ENCODE measurements at places on chromosomes 7 and 10. TPM values are rescaled to one million over a fixed set of nuclear protein-coding genes. Genes with fewer than 3 reads are reported as not detected.

The SUV39H2 gene
- total RNA-seq: 23.1 TPM

The FAM24B gene
- 3.7 TPM for total RNA-seq

The IL15RA gene
- under 0.01 TPM for total RNA-seq

The ZNF425 gene
- 4.4 TPM for total RNA-seq

The ZC3HAV1L gene
- total RNA-seq: 10.8 TPM

The FAM25A gene
- not detected for total RNA-seq

The SPDYE2 gene
- total RNA-seq: not detected

The GNAT3 gene
- not detected for total RNA-seq

The CABCOCO1 gene
- total RNA-seq: 4.2 TPM

The SFTPA1 gene
- total RNA-seq: not detected

The RPEL1 gene
- not detected for total RNA-seq

The FAM180A gene
- total RNA-seq: not detected

The SLC18A3 gene
- not detected for total RNA-seq

The KCNH2 gene
- total RNA-seq: 6.4 TPM

The GTF2IRD2 gene
- 27.5 TPM for total RNA-seq

The TUBAL3 gene
- not detected for total RNA-seq

The LRRC18 gene
- total RNA-seq: not detected

The NEUROG3 gene
- total RNA-seq: not detected

The ASZ1 gene
- total RNA-seq: not detected

The OR2A1 gene
- total RNA-seq: under 0.01 TPM

The SFRP5 gene
- 1.2 TPM for total RNA-seq

The APBB1IP gene
- total RNA-seq: 0.98 TPM

The MACROH2A2 gene
- 30.7 TPM for total RNA-seq

The LRRC4 gene
- total RNA-seq: 13.5 TPM

The UPK3B gene
- 0.98 TPM for total RNA-seq

The SEMA4G gene
- 14.8 TPM for total RNA-seq

The KIF11 gene
- 4.4 TPM for total RNA-seq

The EBLN1 gene
- not detected for total RNA-seq

The CYP3A5 gene
- under 0.01 TPM for total RNA-seq

The CAMK1D gene
- 29.7 TPM for total RNA-seq

The MYL10 gene
- not detected for total RNA-seq

The GRID2IP gene
- 0.74 TPM for total RNA-seq

The GNAI1 gene
- 161 TPM for total RNA-seq

The AKR1C4 gene
- not detected for total RNA-seq

The SLC16A12 gene
- total RNA-seq: 2.2 TPM

The SFMBT2 gene
- 10.1 TPM for total RNA-seq

The EBF3 gene
- total RNA-seq: 0.74 TPM

The HOXA6 gene
- total RNA-seq: not detected

The GSAP gene
- 6.4 TPM for total RNA-seq

The NRCAM gene
- total RNA-seq: 175 TPM

The ARHGEF35 gene
- 0.49 TPM for total RNA-seq

The SYT15B gene
- total RNA-seq: under 0.01 TPM

The VWA2 gene
- 2.2 TPM for total RNA-seq

The STEAP4 gene
- 0.25 TPM for total RNA-seq

The IFIT1B gene
- 0.49 TPM for total RNA-seq

The TLX1 gene
- total RNA-seq: not detected

The CACNB2 gene
- total RNA-seq: 6.9 TPM

The OR13A1 gene
- not detected for total RNA-seq

The CTBP2 gene
- total RNA-seq: 36.4 TPM

The GOLGA7B gene
- 17.7 TPM for total RNA-seq

The CPXM2 gene
- total RNA-seq: 0.49 TPM

The TAS2R5 gene
- total RNA-seq: 1.5 TPM

The VCL gene
- 19.2 TPM for total RNA-seq

The MEPCE gene
- total RNA-seq: 16.7 TPM

The CFAP70 gene
- total RNA-seq: 0.49 TPM

Data from temporal lobe (tissue), 4 donors.